ENCODE measurements at places on chromosomes 1 and 21. TPM values are rescaled to one million over a fixed set of nuclear protein-coding genes. Genes with fewer than 3 reads are reported as not detected.

DNA sequence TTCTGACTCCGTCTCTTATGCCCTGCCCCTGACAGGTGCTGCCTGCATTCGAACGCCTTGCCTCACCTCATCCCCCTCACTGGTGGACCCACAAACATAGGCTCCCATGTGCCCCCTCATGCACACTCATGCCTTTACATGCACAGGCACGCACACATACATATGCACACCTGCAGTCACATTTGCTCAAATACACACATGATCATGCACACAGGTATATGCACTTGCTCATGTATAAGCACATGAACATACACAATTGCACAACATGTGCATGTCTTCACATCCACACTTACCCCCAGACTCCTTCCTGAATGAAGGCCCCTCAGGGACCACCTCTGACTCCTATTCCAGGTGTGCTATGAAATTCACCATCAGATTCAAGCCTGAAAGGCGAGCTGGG, 506.9 kb downstream of the PTPRU start:
- no peaks in the 10 kb centered on the region for H3K4me1 ChIP-seq
- peaks cover 13% of the 10 kb centered on the region for H3K27me3 ChIP-seq
- H3K36me3 ChIP-seq, result no peaks in the 10 kb centered on the region
- no peak for DNase-seq
- no peak overlapping the region for H3K4me3 ChIP-seq
- H3K27ac ChIP-seq, result no peak overlapping the region

DNA sequence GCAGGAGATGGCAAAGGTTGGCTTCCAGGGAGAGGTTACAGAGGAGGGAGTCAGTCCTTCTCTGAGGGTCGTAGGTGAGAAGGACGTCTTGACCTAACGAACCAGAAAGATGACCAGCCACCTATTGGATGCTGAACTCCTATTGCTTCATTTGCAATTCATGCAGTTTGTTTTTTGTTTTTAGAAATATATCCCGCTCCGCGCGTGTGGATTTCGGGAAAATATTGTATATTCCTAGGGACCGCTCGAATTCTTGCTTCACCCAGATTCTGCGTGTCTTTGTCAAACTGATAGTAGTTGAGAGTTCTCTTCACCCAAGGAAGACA, 564 bp downstream of the DISP1 start:
- peaks cover 40% of the 10 kb centered on the region for H3K4me1 ChIP-seq
- no peaks in the 10 kb centered on the region for H3K27me3 ChIP-seq
- peak overlapping the region; percentile 97 for H3K27ac ChIP-seq
- H3K4me3 ChIP-seq, result peak overlapping the region; percentile 93
- no peak for DNase-seq

GRCh38 chr1:11924334-11925195, 1.7 kb downstream of the KIAA2013 start:
- no peaks in the 10 kb centered on the region for H3K27me3 ChIP-seq
- H3K4me1 ChIP-seq, result peaks cover 21% of the 10 kb centered on the region
- H3K4me3 ChIP-seq, result peak overlapping the region; percentile 63
- no peak overlapping the region for H3K27ac ChIP-seq
- no peak for DNase-seq

GRCh38 chr21:15775981-15776380, 46.2 kb downstream of the USP25 start:
- no peak overlapping the region for H3K27ac ChIP-seq
- no peak overlapping the region for H3K4me3 ChIP-seq
- no peaks in the 10 kb centered on the region for H3K36me3 ChIP-seq
- H3K4me1 ChIP-seq, result no peaks in the 10 kb centered on the region

DNA sequence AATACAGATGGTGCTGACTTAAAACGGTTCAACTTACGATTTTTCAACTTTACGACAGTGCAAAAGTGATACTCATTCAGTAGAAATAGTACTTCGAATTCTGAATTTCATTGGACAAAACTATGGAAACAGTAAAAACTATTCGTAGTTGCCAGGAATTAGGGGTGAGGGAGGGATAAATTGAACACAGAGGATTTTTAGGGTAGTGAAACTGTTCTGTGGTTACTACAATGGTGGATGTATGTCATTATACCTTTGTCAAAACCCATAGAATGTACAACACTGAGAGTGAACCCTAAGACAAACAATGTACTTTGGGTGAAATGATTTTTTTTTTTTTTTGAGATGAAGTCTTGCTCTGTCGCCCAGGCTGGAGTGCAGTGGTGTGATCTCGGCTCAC, 7.5 kb downstream of the DDR2 start:
- H3K27ac ChIP-seq, result no peak overlapping the region
- H3K4me1 ChIP-seq, result peaks cover 3% of the 10 kb centered on the region
- H3K4me3 ChIP-seq, result no peak overlapping the region
- H3K27me3 ChIP-seq, result no peaks in the 10 kb centered on the region
- no peak for DNase-seq

DNA sequence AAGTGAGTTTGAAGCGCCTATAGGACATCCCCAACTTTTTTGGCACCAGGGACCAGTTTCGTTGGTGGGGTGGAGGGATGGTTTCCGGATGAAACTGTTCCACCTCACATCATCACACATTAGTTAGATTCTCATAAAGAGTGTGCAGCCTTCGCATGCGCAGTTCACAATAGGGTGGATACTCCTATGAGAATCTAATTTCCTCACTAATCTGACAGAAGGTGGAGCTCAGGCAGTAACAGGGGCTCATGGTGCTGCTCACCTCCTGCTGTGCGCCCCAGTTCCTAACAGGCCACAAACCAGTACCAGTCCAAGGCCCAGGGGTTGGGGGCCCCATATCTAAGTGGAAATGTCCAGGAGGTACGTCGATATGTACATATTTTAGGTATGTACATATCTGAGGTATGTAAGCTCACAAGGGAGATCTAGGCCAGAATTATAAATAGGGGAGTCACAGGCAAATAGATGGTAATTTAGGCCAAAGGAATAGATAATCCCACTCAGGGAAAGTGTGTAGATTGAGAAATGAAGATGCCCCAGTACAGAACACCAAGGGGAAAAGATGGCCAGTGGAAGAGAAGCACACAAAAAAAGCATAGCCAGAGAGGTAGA, 27.5 kb upstream of the RASAL2 start:
- DNase-seq, result no peak
- no peaks in the 10 kb centered on the region for H3K27me3 ChIP-seq
- no peak overlapping the region for H3K4me3 ChIP-seq
- H3K36me3 ChIP-seq, result no peaks in the 10 kb centered on the region
- peaks cover 2% of the 10 kb centered on the region for H3K4me1 ChIP-seq

GRCh38 chr1:88731475-88732269, 47.6 kb downstream of the PKN2 start:
- peaks cover 14% of the 10 kb centered on the region for H3K4me1 ChIP-seq
- no peaks in the 10 kb centered on the region for H3K27me3 ChIP-seq
- H3K4me3 ChIP-seq, result no peak overlapping the region
- peak overlapping the region; percentile 26 for H3K27ac ChIP-seq

Gene CFHR1
- 0.23 TPM for total RNA-seq

Gene SLC1A7
- not detected for total RNA-seq
